ENCODE measurements at places on chromosomes 16 and 17. TPM values are rescaled to one million over a fixed set of nuclear protein-coding genes. Genes with fewer than 3 reads are reported as not detected.

KIF18B gene
- total RNA-seq = 1.5 TPM

DNA sequence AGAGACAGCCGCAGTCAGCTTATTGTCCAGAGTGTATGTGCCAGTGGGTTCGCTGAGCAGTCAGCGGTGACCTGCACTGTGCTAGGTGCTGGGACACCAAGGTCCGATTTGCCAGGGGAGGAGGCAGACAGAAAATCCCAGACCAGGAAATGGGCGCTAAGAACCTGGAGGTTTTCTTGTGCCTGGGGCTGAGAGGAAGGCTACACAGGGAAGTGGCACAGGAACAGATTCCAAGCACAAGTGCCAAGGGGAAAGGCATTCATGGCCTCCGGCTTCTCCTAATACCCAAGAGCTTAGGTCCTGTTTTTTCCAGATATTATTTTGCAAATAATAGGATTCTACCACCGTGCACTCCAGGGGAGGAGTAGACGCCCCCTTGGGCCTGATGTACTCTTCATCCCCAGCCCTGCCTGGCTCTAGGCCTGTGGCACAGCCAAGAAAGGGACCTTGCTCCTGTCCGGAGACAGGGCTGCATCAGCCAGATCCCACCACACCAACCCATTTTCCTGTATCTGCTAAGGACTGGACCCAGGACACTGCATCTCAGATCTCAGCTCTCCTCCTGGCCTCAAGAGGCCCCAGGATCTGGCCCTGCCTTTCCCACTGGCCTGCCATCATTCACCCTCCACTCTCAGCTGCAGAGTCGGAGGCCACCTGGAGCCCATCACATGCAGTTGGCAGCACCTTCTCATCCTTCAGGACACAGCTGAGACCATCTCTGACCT, 187.2 kb downstream of the NTN1 start:
- DNase-seq = no peak

- DNase-seq = peak; percentile 54
These were observed 35.2 kb upstream of the MYH10 start for GRCh38 chr17:8665684-8666083.

DNA sequence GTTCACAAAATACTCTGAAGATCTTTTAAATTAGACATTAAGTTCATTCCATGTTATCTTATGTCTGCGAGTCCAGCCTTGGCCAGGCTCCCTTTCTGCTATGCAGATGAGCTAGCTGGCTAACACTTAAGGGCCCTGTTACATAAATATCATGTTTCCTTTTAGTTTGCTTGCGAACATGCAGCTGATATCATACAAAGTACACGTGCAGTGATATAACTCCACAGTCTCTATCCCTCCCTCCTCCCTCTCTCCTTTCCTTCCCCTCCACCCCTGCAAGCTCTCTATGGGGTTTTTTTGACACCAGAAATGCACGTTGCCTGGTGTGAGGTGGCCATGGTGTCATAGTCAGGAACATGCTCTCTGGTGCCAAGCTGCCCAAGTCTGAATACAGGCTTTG, 46.1 kb downstream of the ARHGAP17 start:
- DNase-seq = no peak

DNA sequence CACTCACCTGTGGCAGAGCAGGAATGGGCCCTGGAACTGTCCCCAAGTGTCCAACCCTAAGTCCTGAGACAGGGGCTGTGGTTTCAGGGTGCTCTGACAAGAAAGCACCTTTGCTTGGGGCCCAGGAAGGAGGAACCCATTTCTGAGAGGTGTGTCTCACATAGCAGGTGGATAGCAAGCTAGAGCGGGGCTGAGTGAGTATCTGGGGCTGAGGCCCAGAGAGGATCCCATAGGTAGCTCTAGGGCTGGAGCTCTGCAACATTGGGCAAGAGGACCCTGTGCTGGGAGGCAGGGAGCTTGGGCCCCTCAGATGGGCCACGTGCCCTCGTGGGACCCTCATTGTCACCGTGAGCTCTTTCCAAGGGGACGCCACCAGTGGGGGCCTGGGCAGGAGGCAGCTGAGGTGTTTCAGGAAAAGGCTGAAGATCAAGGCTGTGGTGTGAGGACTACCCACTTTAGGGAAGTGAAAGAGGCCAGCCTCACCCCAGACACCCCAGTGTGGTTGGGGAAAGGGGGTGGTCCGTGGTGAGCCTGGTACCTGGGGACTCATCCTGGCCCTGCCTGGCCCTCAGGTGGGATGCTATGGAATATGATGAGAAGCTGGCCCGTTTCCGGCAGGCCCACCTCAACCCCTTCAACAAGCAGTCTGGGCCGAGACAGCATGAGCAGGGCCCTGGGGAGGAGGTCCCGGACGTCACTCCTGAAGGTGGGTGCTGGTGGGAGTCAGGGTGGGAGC, 5.3 kb downstream of the DEF8 start:
- no peak for DNase-seq

GRCh38 chr17:65039336-65039988, 17.1 kb downstream of the GNA13 start:
- DNase-seq = no peak

Measured in upper lobe of left lung (tissue), 6 donors.